NCI-H1417 (cell line): ENCODE measurements at places on chromosomes 12 and 14.

DNA sequence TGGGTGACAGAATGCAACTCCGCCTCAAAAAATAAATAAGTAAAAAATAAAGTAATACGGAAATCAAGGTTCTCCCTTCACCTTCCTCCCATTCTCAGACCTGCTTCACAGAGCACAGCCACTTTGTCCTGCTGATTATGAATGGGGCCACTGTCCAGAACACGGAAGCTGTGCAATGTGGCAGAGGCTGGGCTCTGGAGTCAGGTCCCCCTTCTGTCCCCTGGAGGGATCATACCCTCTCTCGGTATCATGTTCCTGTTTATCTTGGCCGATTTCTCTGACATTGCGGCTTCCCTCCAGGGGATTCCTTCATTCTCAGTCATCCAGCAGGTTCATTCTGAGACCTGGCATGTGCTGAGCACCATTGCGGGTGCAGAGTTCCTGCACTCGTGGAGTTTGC lies 11.3 kb downstream of the PPP2R5C start:
- no peak for DNase-seq

- no peak for DNase-seq
Measured at GRCh38 chr14:38855513-38855912, 247.5 kb downstream of the SEC23A start.

- DNase-seq, result no peak
Measured at GRCh38 chr14:92495027-92495426, 18.6 kb upstream of the RIN3 start.

- no peak for DNase-seq
Measured at GRCh38 chr14:80776657-80777056, 164.9 kb downstream of the CEP128 start.

DNA sequence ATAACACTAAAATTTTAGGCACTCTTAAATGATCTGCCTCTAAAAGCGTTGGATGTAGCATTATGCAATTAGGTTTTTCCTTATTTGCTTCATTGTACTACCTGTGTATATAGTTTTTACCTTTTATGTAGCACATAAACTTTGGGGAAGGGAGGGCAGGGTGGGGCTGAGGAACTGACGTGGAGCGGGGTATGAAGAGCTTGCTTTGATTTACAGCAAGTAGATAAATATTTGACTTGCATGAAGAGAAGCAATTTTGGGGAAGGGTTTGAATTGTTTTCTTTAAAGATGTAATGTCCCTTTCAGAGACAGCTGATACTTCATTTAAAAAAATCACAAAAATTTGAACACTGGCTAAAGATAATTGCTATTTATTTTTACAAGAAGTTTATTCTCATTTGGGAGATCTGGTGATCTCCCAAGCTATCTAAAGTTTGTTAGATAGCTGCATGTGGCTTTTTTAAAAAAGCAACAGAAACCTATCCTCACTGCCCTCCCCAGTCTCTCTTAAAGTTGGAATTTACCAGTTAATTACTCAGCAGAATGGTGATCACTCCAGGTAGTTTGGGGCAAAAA lies 4.1 kb downstream of the CDKN1B start:
- peak; percentile 22 for DNase-seq

- DNase-seq, result no peak
Measured at GRCh38 chr12:132831771-132832170, 3.1 kb upstream of the GOLGA3 start.
